Astrocyte (in vitro differentiated cells and primary cell): ENCODE measurements at places on chromosomes 1 and 21. TPM values are rescaled to one million over a fixed set of nuclear protein-coding genes. Genes with fewer than 3 reads are reported as not detected.

PBX1 gene
- 34.2 and 37.2 TPM in 2 replicates for total RNA-seq

S100A2 gene
- 3.0 and 3.8 TPM in 2 replicates for total RNA-seq

OR2AK2 gene
- not detected in 2 replicates for total RNA-seq

SOX13 gene
- 9.2 and 12.4 TPM in 2 replicates for total RNA-seq
